Activated CD8-positive, alpha-beta T cell treated with anti-CD3 and anti-CD28 coated beads, Interleukin-2, amount 10 ng/mL, durations not matched to agents 7 days and 5 days (primary cell): ENCODE measurements at places on chromosomes 4 and X.

DNA sequence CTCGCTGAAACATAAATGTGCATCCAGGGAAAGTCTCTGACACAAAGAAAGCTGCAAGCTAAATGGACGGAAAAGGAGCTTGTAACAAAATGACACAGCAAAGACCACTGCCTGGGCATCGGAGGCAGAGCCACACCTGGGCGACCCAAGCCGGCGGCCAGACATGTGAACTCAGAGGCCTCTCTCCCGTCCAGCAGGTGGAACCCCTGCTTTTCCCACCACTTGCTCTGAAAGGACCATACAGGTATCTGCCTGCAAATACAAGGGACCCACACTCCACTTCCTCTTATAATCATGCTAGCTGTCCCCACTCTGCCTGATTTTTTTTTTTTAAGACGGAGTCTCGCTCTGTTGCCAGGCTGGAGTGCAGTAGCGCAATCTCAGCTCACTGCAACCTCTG, 12.0 kb downstream of the CPLX1 start:
- DNase-seq, result no peak

DNA sequence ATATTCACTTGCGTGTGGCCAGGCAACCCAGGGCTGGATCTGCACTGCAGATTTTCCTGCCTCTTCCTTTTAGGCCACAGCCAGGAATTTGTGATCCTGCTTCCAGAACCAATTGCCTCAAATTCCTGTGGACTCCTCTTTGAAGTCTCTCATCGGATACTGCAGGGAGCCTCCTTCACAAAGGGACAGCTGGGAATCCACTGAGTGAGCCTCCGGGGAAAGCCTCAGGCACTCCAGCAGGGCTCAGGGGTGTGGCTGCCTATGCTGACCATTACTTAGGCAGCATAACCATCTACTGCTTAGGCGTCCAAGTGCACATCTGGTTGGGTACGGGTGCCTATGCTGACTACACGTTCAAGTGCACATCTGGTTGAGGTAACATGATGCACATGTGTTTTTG, 321.5 kb downstream of the NLGN4X start:
- DNase-seq, result no peak

DNA sequence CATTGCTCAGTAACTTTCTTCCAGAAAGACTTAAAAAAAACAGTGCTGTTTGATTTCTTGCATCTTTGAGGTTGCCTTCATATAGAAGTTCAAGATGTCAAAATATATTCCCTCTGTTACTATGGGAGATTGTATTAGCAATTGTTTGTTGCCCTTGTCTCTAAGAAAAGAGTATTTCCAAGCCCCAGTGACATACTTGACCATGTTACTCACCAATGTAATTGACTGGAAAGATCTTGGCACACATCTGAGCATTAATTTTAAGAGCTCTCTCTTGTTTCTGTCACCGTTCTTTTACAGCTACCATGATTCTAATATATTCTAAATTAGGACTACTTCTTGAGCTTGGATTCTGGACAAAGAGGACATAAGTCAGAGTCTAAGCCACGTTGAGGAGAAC, 902.7 kb upstream of the EPHA5 start:
- DNase-seq, result no peak

DNA sequence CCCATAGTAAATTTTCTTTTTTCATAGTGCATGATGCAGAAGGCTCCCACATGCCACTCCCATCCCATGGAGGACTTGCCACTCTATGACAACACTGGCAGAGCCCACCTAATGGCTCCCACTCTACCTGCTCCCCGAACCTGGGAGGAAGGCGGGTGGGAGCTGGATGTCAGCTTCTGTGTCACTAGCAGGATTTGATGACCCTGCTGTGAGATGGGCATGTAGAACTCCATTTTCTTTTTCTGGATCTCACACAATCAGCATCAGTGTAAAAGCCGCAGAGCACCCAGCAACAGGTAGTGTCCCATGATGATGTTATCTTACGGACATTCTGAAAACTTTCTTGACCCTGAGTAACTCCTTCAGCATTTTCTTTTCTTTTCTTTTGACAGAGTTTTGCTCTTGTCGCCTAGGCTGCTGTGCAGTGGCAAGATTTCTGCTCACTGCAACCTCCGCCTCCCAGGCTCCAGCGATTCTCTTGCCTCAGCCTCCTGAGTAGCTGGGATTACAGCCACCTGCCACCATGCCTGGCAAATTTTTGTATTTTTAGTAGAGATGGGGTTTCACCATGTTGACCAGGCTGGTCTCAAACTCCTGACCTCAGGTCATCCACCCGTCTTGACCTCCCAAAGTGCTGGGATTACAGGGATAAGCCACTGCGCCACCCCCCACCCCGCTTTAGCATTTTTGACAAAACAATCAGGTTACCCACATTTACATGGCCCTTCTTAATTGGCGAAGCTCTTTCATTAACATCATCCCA, 15.0 kb upstream of the ADH1A start:
- DNase-seq, result no peak
